ENCODE measurements at places on chromosomes 5 and 9.
A peak's percentile ranks its signal among the peaks of the same experiment; 100 is the strongest.

DNA sequence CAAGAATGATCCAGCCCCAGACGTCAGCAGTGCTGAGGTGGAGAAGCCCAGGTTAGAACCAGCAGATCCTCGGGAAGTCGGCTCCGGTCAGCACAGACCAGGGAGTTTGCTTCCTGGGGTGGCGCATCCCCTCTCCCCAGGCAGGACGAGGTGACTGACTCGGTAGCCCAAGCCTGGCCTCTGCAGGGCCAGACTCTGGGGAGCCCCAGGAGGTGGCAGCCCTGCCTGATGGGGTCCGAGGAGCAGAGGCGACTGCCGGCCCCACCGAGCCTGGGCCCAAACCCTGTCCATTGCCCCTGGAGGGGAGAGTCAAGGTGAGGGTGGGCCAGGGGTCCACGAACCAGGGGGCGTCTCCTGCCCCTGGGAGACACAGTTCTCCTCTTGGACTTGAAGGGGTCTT is 52.9 kb upstream of the SARDH start:
- DNase-seq = no peak

DNA sequence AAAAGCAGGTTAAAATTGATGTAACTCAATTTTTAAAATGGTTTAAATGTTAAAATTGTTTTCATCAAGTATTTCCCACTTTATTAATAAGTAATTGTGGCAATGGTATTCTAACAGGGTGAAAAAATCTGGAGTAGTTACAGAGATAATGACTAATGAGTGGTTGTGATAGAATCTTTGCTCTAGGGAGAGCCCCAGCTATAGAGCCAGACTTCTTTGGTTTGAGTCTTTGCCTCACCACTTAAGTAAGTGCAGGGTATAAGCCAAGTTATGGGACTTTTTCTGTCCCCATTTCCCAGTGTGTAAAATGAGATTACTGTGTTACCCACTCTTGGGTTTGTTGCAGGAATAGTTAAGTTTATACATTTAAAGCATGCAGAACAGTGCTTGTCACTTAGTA is 158.1 kb downstream of the FER start:
- no peak for DNase-seq

DNA sequence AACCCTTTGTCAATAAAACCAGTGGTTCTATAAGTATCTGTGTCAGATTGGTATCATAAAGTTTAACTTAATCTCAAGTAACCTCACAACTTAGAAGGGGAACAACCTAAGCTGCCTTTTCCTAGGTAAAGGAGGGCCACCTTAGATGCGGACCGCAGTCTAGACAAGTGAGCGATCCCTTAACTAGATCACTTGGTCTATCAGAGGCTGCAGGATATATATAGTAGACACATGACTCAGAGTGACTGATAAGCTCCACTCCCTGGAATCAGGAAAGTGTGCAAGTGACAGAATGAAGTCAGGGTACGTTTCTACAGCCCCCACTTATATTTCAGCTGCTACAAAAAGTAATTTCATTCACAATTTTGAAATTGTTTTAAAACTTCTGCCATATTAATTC is 7.4 kb downstream of the REEP5 start:
- no peak for DNase-seq

GRCh38 chr5:96260009-96260408 is 173.0 kb downstream of the PCSK1 start:
- no peak for DNase-seq

DNA sequence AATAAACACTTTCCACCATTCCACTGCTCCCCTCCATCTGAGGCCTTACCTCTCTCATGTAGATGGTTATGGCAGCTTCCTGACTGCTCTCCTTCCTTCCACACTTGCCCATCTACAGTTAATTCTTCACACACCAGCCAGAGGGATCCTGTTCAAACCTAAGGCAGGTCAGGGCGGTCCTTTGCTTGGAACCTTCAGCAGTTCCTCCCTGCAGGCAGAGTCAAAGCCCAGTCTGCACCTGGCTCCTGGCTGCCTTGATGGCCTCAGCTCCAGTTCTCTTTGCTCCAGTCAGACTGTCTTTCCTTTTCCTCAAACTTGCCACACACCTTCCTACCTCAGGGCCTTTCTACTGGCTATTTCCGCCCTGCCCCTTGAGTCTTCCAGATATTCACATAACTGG is 30.2 kb upstream of the NR3C1 start:
- no peak for DNase-seq

DNA sequence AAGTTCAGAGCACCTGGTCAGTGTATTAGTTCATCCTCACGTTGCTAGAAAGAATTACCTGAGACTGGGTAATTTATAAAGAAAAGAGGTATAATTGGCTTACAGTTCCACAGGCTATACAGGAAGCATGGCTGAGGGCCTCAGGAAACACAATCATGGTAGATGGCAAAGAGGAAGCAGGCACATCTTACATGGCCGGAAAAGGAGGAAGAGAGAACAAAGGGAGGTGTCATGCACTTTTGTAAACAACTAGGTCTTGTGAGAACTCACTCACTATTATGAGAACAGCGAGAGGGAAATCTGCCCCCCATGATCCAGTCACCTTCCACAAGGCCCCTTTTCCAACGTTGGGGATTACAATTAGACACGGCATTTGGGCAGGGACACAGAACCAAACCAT is 28.8 kb upstream of the CAVIN4 start:
- no peak for DNase-seq

GRCh38 chr9:126376311-126377175 is 49.9 kb downstream of the MVB12B start:
- peak; percentile 27 for DNase-seq

GRCh38 chr5:38316544-38317224 is 58.3 kb downstream of the EGFLAM start:
- DNase-seq = no peak

DNA sequence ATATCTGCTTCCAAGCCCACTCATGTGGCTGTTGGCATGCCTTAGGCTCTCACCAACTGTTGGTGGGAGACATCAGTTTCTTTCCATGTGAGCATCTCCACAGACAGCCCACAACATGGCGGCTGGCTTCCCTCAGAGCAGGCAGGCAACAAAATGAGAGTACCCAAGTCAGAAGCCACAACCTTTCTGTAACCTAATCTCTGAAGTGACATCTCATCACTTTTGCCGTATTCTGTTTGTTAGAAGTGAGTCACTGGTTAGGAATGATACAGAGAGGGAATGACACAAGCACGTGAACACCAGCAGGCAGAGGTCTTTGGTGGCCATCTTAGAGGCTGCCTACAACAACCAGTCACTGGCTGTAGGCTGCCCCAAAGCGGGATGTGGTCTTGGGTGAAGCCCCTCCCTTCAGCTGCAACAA is 88.6 kb upstream of the RASGRF2 start:
- DNase-seq = no peak

DNA sequence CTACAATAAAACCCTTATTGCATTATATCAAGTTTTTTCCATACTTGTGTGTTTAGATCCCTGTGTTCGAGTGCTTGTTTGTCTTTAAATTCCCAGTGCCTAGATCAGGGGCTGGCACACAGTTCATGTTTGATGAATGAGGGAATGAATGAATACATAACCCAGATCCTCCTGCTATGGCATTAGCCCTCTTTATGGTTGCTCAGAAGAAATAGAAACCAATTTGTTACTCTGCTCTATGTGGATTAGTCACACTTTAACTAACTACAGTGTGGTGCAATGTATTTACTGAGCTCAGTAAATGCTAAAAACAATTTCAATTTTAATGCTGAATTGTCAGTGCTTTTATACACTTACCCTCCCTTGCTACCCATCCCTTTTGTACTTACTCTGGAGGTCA is 16.4 kb upstream of the GALNT10 start:
- DNase-seq = no peak

DNA sequence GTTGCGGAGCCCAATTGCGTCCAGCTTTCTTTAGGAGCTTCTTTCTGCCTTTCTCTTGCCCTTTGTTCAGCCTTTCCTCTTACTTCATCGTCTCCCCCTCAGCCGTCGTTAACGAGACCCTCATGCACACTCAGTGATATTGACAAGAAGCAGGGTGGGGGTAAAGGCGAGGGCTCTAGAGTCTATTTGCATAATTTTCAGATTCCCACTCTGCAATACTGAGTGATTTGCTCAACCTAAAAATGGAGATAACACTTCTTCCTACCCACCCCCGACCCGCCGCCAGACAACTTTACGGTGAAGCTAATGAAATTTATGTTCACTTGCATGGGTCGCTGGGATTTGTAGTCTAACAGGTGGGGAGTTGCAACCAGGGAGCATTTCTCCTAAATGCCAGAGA is 1.3 kb upstream of the TBC1D2 start:
- DNase-seq = peak; percentile 4

- no peak for DNase-seq
These were observed 73.3 kb upstream of the SARDH start for GRCh38 chr9:133811471-133811870.

GRCh38 chr5:129807162-129807814 is 59.4 kb downstream of the MINAR2 start:
- no peak for DNase-seq

GRCh38 chr9:112905084-112905483 is 14.4 kb upstream of the SLC46A2 start:
- DNase-seq = no peak

- DNase-seq = no peak
These were observed 55.4 kb downstream of the FOXI1 start for GRCh38 chr5:170161069-170161468.

DNA sequence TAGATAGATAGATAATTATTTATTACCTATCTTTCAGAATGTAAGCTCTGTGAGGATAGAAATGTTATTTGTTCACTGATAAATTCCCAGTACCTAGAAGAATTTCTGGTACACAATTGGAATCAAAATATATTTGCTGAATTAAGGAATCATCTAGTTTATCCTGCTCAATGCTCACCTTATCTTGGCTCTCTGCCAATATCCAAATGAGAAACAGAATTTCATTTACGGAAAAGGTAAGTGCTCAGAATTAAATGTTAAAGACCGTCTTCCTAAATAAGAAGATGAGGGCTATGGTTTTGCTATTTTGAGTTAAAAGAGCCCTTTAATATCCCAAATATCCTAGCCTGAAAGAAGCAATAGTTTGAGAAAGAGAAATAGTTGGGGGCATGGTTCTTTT is 232.1 kb upstream of the PDE4D start:
- no peak for DNase-seq

- DNase-seq = no peak
These were observed 11.0 kb upstream of the TRAF1 start for GRCh38 chr9:120937596-120937995.

- no peak for DNase-seq
These were observed 173.2 kb upstream of the FBN2 start for GRCh38 chr5:128711216-128711615.

GRCh38 chr5:131389096-131389868 is 125.4 kb downstream of the CDC42SE2 start:
- DNase-seq = no peak

GRCh38 chr5:94288937-94289336 is 329.5 kb downstream of the KIAA0825 start:
- no peak for DNase-seq

- no peak for DNase-seq
These were observed 22.2 kb downstream of the AHRR start for GRCh38 chr5:343461-344401.

GRCh38 chr9:110738982-110739381 is 70.4 kb downstream of the MUSK start:
- DNase-seq = no peak

- DNase-seq = no peak
These were observed 20.9 kb upstream of the OR5C1 start for GRCh38 chr9:122767817-122768216.

DNA sequence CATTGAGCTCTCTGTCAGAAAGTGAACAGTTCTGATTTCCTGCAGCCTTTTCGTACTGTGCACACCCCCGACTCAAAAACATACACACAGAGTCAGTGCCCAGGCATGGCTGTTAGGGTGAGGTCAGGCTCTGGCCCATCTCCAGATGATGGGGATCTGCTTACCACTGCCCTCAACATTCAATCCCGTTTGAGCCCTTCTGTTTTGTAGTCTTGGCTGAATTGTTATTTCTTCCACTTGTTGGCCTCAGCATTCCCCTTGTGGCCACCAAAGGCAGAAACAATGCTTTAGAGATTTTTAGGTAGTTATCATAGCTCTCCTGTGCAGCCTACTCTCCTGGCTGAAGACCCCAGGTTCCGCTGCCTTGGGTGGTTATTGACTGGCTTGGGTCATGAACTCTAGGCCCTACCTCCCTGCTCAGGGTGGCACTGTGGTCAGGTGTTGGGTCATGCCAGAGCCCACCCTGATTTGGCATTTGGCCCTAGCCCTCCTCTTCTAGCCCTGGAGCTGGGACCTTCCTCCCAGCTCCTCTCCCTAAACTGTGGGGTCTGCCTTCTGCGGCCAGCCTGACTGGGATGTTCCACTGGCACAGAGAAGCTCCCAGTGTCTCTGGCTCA is 7.8 kb upstream of the MYOZ3 start:
- no peak for DNase-seq

DNA sequence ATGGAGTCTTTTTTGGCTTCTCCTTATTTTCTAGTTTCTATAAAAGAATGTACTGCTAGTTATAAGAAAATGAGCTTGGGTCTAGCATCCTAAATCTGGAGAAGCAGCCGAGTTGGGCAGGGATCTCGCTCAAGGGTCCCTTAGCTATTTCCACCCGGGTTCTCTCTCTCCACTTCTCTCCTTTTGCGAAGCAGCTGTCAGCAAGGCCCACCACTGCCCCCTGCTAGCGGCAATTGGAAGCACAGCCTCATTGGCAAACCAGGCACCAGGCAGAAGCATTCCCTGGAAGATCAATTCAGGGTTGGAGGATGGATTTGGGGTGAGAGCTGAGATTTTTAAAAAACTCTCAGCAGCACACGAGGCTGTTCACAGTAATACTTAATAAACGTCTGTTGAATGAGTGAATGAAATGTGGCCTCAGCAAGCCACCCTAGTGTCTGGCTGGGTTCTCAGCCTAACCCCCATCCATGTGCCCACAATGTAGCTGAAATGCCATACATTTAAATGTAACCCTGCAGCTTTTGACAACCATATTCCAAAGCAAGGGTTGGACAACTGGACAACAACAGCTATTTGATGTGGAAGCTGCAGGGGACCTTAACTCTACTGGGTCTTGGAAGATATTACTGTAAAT is 34.6 kb upstream of the TNIP1 start:
- DNase-seq = peak; percentile 83

DNA sequence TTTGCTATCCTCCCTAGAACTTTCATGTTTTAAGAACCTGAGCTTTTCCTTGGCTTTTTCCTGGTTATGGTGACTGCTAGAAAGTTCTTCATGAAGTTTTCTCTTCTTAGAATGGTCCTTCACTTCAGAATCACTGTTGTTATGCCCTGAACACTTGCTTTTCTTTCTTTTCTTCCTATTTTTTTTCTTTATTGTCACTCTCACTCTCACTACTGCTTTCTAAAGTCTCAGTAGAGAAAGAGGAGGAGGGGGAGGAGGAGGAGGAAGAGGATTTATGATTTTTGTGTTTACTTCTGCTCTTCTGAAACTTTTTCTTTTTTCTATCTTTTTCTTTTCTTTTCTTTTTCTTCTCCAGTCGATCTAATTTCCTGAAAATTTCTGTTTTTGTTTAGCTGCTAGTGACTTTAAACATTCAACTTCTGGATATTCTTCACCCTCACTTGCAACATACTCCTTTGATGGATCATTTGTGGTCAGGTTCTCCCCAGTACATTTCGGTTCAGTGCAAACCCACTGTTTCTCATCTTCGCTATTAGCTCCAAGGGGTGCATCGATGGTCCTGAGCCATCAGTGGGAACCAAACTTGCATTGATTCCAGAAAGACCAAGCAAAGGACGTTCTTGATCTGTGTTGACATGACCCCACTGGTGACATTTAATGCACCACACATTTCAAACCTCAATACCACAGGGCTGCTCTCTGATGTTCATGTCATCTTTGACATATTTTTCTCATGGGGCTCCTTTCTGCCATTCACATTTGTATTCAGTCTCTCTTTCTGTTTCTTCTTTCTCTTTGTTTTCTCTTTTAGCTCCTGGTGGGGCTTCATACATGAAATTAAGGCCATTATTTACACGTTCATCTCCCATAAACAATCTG is 81.6 kb upstream of the HAND1 start:
- DNase-seq = no peak
